ENCODE measurements at places on chromosomes 1 and 21.

DNA sequence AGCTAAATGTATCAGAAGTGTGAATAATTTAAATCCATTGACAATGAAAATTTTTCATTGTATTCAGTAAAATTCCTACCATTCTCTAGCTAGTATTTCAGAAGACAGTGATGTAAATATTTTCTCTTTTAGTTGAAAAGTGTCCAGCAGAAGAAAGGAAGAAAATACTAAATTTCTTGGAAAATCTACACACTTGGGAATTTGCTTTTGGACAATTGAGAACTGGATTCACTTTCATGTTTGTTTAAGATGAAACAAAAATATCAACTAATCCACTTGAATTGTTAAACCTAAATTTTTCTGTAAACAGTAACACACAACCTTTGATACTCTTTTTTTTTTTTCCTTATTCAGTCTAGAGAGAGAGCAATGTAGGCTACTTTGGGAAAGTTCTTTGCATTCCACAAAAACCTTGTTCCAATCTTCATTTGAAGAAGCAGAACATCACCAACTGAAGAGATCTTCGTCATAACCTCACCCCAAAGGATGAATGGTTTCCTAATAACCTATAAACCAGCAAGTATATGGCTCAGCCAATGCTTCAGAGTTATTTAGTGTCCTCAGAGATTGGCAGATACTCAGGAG lies 155.1 kb upstream of the GORAB start:
- no peak for DNase-seq

DNA sequence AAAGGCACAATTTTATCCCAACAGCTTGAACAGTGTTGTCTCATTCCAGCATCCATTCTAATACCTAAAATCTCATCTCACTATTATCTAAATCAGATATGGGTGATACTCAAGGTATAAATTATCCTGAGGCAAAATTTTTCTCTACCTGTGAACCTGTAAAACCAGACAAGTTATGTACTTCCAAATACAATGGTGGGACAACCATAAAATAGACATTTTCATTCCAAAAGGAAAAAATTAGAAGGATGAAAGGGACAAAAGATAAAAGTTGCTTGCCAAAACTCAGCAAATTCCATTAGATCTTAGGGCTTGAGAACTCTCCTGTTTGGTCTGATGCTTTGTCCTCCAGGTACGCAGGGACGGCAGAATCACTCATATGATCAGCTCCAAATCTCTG lies 650.5 kb downstream of the ADGRL2 start:
- DNase-seq = no peak

GRCh38 chr1:178821134-178821866 lies 49.6 kb downstream of the ANGPTL1 start:
- DNase-seq = no peak

- no peak for DNase-seq
Measured at GRCh38 chr1:212108981-212109380, 73.4 kb downstream of the DTL start.

DNA sequence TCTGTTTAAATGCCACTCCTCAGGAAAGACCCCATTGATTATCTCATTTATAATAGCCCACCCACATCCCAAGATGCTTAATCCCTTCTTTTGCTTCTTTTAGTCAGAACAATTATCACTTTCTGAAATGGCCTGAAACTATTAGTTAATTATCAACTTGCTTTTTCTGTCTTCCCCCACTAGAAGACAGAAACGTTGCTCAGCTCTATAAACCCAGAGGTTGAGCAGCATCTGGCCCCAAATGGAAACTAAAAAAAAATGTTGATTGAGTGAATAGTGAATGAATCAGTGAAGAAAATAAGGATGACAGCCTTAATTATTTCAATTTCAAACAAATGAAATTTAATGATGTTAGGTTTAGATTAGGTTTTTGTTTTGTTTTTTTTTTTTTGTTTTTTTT lies 38.2 kb upstream of the PIGC start:
- no peak for DNase-seq

- no peak for DNase-seq
Measured at GRCh38 chr1:58966917-58967740, 183.3 kb upstream of the JUN start.

- DNase-seq = no peak
Measured at GRCh38 chr1:165207853-165208515, 148.5 kb downstream of the LMX1A start.

Measured in cortex of kidney (tissue), 1 donor.